ENCODE measurements at places on chromosomes 5 and 9. TPM values are rescaled to one million over a fixed set of nuclear protein-coding genes. Genes with fewer than 3 reads are reported as not detected.
A peak's percentile ranks its signal among the peaks of the same experiment; 100 is the strongest.

DNA sequence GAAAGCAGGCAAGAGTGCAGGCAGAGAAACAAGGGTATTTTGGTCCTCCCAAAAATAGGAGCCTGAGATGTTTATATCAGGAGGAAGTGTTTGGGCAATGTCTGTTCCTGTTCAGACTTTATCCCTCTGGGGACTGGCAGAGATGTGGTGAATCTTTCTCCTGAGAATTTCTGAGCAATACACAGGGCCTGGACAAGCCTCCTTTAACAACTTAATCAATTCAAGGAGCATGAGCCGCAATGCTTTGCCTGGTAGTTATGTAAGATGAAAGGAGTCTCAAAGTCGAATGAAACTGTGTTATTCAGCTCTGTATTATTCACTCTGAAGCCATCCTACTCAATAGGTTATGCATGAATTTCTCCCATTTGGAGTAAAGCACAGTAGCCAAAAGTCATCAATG is 365.6 kb downstream of the MAN2A1 start:
- H3K27ac ChIP-seq = no peak overlapping the region
- H3K27me3 ChIP-seq = no peaks in the 10 kb centered on the region
- no peak overlapping the region for H3K4me3 ChIP-seq
- DNase-seq = no peak
- H3K4me1 ChIP-seq = peaks cover 9% of the 10 kb centered on the region

DNA sequence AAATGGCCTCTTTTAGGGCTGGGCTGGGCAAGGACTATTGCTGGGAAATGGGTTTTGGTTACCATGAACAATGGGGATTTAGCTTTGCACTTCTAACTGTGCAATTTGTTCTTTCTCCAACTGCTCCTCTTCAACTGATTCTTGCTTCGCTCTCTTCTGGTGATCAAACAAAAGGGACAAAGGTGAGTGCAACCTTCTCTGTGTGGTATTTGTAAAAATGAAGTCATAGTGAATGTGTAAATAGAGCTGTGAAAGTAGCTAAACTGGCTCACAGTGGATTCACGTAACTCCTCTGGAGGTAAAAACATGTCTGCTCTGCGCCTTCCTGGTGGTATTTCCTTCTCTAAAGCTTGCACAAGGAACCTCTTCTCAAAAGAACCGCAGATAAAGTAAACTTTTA is 20.9 kb upstream of the SPINK14 start:
- no peaks in the 10 kb centered on the region for H3K4me1 ChIP-seq
- H3K27me3 ChIP-seq = no peaks in the 10 kb centered on the region
- H3K27ac ChIP-seq = no peak overlapping the region
- no peaks in the 10 kb centered on the region for H3K36me3 ChIP-seq
- no peak for DNase-seq

Gene RNF208
- 0.77 TPM for total RNA-seq

- H3K36me3 ChIP-seq = no peaks in the 10 kb centered on the region
- peaks cover 13% of the 10 kb centered on the region for H3K4me1 ChIP-seq
- H3K27ac ChIP-seq = no peak overlapping the region
These were observed 11.8 kb upstream of the COL5A1 start for GRCh38 chr9:134629586-134630392.

GRCh38 chr9:68637020-68637419 is 68.0 kb upstream of the PIP5K1B start:
- no peak for DNase-seq
- no peak overlapping the region for H3K27ac ChIP-seq
- no peak overlapping the region for H3K4me3 ChIP-seq
- no peaks in the 10 kb centered on the region for H3K36me3 ChIP-seq

DNA sequence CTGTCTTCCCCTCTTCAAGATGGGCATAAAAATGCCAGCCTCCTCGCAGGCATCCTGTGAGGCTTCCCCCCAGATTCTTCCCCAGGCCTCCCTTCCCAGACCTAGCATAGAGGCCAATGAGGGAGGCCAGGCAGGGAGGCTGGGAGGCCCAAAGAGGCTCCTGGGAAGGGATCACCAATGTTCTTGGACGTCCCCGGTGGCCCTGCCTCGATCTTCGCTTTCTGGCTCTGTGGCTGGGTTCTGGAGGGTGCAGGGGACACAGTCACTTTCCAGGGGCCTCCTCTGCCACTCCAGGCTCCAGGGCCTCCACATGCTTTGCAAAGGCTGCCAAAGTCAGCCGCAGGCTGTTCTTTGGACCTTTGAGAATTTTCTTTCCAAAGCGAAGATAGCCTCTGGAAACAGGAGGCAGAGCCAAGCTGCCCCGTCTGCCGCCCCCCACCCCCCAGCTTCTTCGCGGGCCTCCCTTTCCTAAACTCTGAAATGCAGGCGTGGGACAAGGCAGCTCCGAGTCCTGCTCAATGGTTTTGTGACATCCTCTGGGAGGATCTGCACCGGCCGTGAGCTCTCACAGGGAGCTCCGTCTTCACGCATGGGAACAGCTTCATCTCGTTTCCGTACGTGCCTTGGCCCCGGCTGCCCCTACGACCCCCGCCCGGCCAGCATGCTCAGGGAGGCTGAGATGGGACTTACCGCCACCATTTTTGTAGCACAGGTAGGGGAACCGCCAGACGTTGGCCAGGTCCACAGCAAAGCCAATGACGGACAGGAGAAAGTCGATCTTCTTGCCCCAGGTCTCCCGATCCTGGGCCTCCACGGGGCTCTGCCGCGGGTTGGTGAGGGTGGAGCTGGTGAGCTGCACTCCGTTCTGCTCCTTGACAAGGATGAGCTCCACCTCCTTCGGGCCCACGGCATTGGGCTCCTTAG is 2.8 kb downstream of the SLC6A3 start:
- H3K27me3 ChIP-seq = peaks cover 86% of the 10 kb centered on the region
- DNase-seq = no peak
- H3K4me3 ChIP-seq = no peak overlapping the region
- H3K36me3 ChIP-seq = no peaks in the 10 kb centered on the region
- H3K27ac ChIP-seq = no peak overlapping the region

DNA sequence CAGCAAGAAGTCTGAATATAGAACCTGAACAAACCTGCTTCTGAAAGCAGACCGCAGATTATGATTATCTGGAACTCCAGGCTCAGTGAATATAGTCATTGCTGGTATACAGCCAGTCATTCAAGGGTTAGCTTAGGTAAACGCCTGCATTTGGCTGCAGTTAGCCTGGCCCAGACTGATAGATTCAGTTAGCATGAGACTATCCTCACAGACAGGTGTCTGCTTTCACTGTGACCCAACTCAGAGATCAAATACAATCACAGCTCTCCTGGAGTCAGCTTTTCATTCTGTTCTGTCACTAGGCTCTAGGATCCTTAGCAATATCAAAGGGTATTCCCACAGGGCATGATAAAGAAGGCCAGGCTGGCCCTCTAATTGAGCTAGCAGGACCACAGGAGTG is 138.6 kb upstream of the PLCXD3 start:
- H3K27ac ChIP-seq = no peak overlapping the region
- no peaks in the 10 kb centered on the region for H3K27me3 ChIP-seq
- no peak overlapping the region for H3K4me3 ChIP-seq
- no peaks in the 10 kb centered on the region for H3K36me3 ChIP-seq
- peak; percentile 5 for DNase-seq
- no peaks in the 10 kb centered on the region for H3K4me1 ChIP-seq

Gene C5orf58
- total RNA-seq = not detected

Gene TRMT10B
- total RNA-seq = 6.5 TPM

DNA sequence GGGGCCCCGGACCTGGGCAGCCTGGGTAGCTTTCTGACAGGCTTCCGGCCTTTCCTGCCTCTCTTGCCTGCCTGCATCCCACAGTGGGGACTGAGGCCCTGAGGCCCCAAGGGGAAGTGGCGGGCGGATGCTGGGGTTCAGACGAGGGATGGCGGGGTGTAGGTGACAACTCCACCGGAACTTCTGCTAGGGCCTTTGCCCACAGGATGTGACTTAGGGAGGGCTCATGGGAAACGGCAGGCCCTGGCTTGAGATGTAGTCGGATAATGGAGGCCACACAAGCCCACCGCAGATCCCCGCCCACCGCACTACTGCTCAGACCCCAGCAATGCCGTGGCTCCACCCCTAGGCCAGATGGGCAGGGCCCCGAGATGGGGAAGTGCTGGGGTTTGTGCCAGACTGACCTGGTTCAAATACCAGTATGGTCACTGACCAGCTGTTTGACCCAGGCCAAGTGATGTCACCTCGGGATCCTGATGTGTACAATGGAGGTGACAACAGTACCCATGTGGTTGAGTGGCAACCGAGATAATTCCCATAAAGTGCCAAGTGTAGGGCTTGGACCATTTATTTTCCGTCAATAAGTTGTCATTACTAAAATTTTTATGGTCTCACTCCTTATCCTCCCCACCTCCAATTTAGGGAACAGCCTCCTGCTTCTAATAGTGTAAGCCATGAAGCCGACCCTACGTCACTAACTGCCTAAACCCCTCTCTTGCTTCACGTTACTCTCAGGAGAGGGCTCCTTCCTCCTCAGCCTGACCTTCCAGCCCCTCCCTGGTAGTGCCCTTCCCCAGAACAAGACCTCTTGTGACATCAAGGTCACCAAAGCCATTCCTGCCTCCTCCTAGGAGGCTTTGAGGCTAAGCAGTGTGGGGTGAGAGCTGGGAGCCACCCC is 2.5 kb upstream of the CDK9 start:
- H3K4me3 ChIP-seq = no peak overlapping the region
- no peaks in the 10 kb centered on the region for H3K27me3 ChIP-seq
- H3K36me3 ChIP-seq = no peaks in the 10 kb centered on the region
- DNase-seq = peak; percentile 40

Gene FBXO10
- 28.2 TPM for total RNA-seq
